Sigmoid colon (tissue), 7 donors: ENCODE measurements at places on chromosomes 13 and 19.

DNA sequence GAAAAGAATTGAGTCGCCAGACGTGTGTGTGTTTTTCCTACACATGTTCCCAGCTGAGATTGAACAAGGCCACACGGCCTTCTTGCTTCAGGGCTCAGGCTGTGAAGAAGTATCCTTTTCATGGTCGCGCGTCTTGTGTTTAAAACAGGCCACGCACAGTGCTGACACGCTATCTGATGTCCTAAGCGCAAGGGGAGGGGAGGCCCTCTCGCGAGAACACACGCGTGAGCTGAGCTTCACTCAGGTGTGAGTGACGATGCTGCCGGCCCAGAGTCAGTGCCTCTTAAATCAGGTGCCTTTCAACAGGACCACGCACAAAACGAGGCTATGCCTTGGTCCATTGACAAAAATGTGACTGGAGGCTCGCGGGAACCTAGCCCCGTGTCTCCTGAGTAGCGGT is 103.7 kb downstream of the TEX29 start:
- H3K27me3 ChIP-seq, result peaks cover 4% of the 10 kb centered on the region
- DNase-seq, result no peak
- no peak overlapping the region for H3K4me3 ChIP-seq
- H3K4me1 ChIP-seq, result no peaks in the 10 kb centered on the region
- no peaks in the 10 kb centered on the region for H3K36me3 ChIP-seq
- no peak overlapping the region for H3K27ac ChIP-seq

DNA sequence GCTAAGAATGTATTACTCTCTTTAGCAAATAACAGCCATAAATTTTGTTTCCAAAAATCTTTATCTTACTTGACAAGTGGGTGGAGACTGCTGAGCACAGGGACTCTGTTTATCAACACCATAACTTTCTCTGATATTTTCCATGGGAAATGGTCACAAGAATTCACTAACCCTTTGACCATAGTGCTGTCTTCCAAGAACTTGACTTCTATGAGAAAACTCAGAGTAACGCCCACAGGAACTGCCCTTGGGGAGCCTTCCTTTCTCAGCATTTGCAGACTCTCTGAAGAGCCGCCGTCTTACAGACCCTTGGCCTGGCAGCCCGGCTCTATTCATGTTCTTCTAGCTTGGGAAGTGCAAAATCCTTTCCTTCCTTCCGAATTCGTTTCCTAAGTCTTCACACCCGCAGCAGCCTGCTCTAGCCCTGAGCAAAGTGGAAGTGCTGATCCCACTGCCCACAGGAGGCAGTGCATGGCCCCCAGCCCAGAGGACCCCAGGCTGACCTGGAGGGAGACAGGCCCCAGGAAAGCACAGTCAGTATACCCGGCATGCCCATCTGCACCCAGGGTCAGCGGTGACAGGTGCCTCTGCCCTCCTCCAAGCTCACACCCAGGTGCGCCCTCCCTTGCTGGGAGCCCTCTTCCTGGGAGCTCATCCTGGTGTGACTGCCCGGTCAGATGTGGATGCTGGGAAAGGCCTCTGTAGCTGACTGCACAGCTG is 10.2 kb downstream of the GAS6 start:
- DNase-seq, result no peak
- H3K4me3 ChIP-seq, result no peak overlapping the region
- H3K27me3 ChIP-seq, result no peaks in the 10 kb centered on the region
- no peaks in the 10 kb centered on the region for H3K4me1 ChIP-seq
- no peaks in the 10 kb centered on the region for H3K36me3 ChIP-seq
- H3K27ac ChIP-seq, result no peak overlapping the region

GRCh38 chr19:14090509-14091080 is at the start of gene SAMD1:
Gene SAMD1, minus strand, starts transcription at chr19:14090751.
- peak within 1 kb of the TSS; percentile 75 for H3K4me3 ChIP-seq
- H3K27ac ChIP-seq, result peak within 1 kb of the TSS; percentile 94
- H3K27me3 ChIP-seq, result no peaks in the 10 kb centered on the region
- no peaks in the 10 kb centered on the region for H3K36me3 ChIP-seq
- DNase-seq, result peak; percentile 98

DNA sequence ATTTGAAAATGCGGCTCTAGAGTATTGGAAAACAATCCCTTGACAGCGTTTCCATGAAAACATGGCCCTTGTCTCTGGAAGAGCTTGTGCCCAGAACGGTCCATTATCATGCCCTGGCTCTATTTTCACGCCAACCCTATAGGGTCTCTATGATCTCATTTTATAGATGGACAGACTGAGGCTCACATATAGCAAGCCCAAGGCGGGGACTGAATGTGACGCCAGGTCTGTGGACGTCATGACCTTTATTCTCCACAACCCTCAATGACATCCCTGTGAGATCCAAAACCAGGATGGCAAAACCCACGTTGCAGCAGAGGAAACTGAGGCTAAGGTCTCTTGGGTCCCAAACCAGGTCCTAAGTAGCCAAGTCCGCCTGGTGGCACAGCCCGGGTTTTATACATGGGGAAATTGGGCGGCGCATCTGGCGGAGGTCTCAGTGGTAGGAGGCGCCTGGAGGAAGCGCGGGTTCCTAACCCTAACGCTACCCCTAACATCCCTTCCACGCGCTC is 425 bp upstream of the COLGALT1 start:
- peak overlapping the region; percentile 76 for H3K4me3 ChIP-seq
- DNase-seq, result no peak

GRCh38 chr19:49065905-49066512 is 1.4 kb upstream of the NTF4 start:
- H3K4me3 ChIP-seq, result no peak overlapping the region
- H3K4me1 ChIP-seq, result peaks cover 7% of the 10 kb centered on the region
- no peaks in the 10 kb centered on the region for H3K36me3 ChIP-seq
- no peak overlapping the region for H3K27ac ChIP-seq
- H3K27me3 ChIP-seq, result peaks cover 97% of the 10 kb centered on the region

- no peak overlapping the region for H3K27ac ChIP-seq
These were observed 6.6 kb downstream of the THOP1 start for GRCh38 chr19:2791876-2792275.

GRCh38 chr19:29569038-29569911 is 36.8 kb upstream of the POP4 start:
- no peak for DNase-seq
- no peak overlapping the region for H3K27ac ChIP-seq
- no peaks in the 10 kb centered on the region for H3K4me1 ChIP-seq
- no peak overlapping the region for H3K4me3 ChIP-seq
- H3K27me3 ChIP-seq, result peaks cover 74% of the 10 kb centered on the region

DNA sequence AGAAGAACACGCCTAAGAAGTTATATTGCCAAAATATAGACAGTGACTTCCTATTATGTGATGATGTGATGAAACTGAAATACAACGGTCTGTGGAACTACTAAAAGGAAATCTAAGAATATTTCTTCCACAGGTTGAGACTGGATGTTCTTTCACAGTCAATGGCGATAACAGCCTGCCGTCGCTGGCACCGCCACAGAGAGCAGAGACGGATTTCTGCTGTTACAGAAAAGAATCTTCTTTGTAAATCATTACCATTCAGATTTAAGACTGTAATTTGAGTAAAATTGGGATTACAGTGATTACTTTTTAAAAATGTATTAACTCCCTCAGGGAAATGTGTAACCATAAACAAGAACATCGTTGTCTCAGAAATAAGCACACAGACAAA is 100.8 kb downstream of the TUBGCP3 start:
- H3K4me1 ChIP-seq, result no peaks in the 10 kb centered on the region
- no peaks in the 10 kb centered on the region for H3K36me3 ChIP-seq
- H3K4me3 ChIP-seq, result no peak overlapping the region
- no peaks in the 10 kb centered on the region for H3K27me3 ChIP-seq
- no peak for DNase-seq

DNA sequence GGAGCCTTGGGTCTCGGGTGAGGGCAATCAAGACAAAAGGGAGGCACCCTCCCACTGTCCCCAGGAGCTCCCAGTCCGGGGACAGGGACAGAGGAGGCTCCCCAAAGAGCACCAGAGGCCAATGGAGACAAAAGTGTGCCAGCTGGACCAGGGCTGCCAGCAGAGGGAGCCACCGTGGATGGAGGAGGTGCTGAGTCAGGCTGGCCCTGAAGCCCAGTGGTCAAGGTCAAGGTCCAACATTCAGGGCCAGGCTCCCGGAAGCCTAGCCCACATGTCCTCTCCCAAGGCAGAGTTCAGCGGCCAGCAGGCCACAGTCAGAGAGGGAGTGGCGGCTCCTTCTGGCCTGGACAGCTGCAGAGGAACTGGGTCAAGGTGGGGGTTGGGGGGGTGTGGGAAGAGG is 8.4 kb downstream of the COL5A3 start:
- no peaks in the 10 kb centered on the region for H3K4me1 ChIP-seq
- H3K27ac ChIP-seq, result peak overlapping the region; percentile 5
- no peak for DNase-seq

DNA sequence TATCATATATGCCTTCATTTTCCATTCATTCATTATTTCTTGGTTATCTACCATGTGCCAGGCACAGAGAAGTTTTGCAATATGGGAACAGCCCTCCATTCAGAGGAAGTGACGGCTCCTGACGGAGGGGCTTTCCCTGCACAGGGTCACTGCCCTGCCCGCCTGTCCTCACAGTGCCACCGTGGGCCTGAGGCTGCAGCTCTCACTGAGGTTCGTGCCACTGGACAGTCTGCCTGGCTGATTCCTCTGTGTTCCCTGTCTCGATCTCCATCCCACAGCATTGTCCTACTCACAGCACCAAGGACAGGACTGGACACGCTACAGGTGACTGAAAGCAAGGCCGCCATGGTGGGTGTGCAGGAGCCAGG is 92.7 kb downstream of the TSHZ3 start:
- no peaks in the 10 kb centered on the region for H3K27me3 ChIP-seq
- H3K4me3 ChIP-seq, result no peak overlapping the region
- no peaks in the 10 kb centered on the region for H3K36me3 ChIP-seq
- H3K27ac ChIP-seq, result no peak overlapping the region
- DNase-seq, result no peak

DNA sequence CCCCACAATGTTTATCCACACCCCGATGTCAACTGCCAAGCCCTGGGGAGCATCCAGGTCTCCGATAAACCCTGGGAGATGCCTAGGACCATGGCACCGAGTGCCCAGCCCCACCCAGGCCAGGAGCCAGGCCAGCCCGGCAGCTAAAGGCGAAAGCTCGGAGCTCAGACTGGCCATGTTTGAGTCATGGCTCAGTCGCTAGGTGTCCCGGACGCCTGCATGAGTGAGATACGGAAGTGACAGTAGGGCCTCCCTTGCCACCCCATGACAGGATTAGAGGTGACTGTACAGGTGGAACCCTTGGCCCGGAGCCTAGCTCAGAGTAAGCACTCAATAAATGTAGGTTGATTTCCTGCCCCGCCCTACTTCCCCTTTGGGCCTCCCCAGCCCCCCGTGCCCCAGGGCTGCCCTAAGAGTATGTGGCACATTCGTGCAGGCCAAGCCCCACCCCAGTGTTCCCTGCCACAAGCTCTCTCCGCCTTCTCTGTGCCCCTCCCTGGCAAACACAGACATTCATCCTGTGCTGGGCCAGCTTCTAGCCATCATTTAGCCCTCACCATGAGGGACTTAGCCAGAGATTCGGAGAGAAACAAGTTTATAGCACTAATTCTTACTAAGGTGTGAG is 5.8 kb upstream of the TPM4 start:
- no peaks in the 10 kb centered on the region for H3K27me3 ChIP-seq
- H3K36me3 ChIP-seq, result no peaks in the 10 kb centered on the region
- peak overlapping the region; percentile 100 for H3K27ac ChIP-seq
- H3K4me3 ChIP-seq, result peak overlapping the region; percentile 73

- H3K4me1 ChIP-seq, result peaks cover 25% of the 10 kb centered on the region
- no peak for DNase-seq
- no peaks in the 10 kb centered on the region for H3K36me3 ChIP-seq
- no peaks in the 10 kb centered on the region for H3K27me3 ChIP-seq
- H3K27ac ChIP-seq, result peak within 1 kb of the TSS; percentile 91
These were observed at the start of gene KLHL26 for GRCh38 chr19:18636969-18637629. Gene KLHL26, plus strand, starts transcription at chr19:18637028. Its CDS starts 27 bp downstream, at chr19:18637055.

DNA sequence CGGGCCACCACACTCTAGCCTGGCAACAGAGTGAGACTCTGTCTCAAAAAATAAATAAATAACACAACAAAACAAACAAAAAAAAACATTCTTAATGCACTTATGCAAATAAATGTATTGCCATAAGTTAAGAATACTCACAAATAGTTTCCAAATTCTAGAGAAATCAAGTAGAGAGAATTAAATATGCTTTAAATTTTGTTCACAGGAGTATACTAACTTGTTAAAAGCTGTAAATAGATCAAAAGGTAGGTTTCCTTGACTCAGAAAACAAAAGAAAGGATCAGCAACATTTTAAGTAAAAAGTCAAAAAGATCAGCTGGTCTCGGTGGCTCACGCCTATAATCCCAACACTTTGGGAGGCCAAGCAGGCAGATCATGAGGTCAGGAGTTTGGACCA is 50.5 kb upstream of the ZNF429 start:
- no peak overlapping the region for H3K27ac ChIP-seq
- H3K4me1 ChIP-seq, result no peaks in the 10 kb centered on the region

- H3K27me3 ChIP-seq, result no peaks in the 10 kb centered on the region
- no peaks in the 10 kb centered on the region for H3K36me3 ChIP-seq
- no peak overlapping the region for H3K27ac ChIP-seq
- DNase-seq, result no peak
- H3K4me1 ChIP-seq, result peaks cover 4% of the 10 kb centered on the region
- H3K4me3 ChIP-seq, result no peak overlapping the region
These were observed 327.8 kb downstream of the SUCLA2 start for GRCh38 chr13:47673009-47673850.

- DNase-seq, result no peak
- no peaks in the 10 kb centered on the region for H3K27me3 ChIP-seq
- no peaks in the 10 kb centered on the region for H3K4me1 ChIP-seq
- H3K27ac ChIP-seq, result no peak overlapping the region
- no peak overlapping the region for H3K4me3 ChIP-seq
These were observed 136.0 kb downstream of the UQCRFS1 start for GRCh38 chr19:29076963-29077362.

DNA sequence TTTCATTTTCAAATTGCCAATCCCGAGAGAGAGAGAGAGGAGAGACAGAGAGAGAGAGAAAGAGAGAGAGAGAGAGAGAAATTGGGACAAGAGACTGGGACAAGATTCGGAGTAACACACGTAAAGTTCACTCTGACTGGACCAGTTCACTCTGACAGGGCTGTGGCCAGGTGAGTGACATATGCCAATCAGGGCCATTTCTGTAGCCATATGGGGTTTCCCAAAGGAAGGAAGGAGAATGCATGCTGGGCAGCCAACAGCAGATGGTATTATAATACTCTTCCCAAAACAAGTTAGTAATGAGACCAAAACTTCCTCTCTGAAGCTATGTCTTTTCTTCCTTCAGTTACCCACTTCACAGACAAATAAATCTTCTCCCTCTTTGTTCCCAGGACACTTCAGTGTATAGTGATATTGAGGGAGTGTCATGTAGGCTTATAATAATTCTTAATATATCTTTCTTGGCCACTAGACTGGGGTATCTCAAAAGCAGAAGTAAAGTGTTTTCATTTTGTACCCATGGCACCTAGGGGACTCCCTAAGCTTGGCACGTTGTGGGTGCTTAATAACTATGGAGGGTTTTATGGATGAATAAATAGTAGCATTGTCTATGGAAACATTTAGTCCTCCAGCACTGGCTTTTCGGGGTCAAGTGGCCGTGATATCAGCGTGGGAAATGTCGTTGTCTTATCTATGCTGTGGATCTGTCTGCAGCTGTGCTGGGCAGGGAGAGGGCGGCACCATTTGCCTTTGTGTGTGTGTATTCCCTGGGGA is 51.6 kb downstream of the SERP2 start:
- H3K36me3 ChIP-seq, result no peaks in the 10 kb centered on the region
- no peak overlapping the region for H3K4me3 ChIP-seq
- DNase-seq, result no peak

GRCh38 chr19:52646571-52647217 is 8.5 kb upstream of the ZNF83 start:
- DNase-seq, result no peak
- H3K27me3 ChIP-seq, result no peaks in the 10 kb centered on the region
- no peak overlapping the region for H3K27ac ChIP-seq
- H3K4me3 ChIP-seq, result no peak overlapping the region

- DNase-seq, result peak; percentile 80
- H3K4me3 ChIP-seq, result peak within 1 kb of the TSS; percentile 59
- no peaks in the 10 kb centered on the region for H3K36me3 ChIP-seq
- no peaks in the 10 kb centered on the region for H3K27me3 ChIP-seq
- H3K4me1 ChIP-seq, result peaks cover 86% of the 10 kb centered on the region
- peak within 1 kb of the TSS; percentile 98 for H3K27ac ChIP-seq
These were observed at the start of gene BCL3 for GRCh38 chr19:44748426-44749254. Gene BCL3, plus strand, starts transcription at chr19:44748708. Its CDS starts 83 bp downstream, at chr19:44748791.
